ENCODE measurements at places on chromosomes 5 and 9.

GRCh38 chr9:26033336-26033735 lies 355.1 kb upstream of the TUSC1 start:
- no peak for DNase-seq

DNA sequence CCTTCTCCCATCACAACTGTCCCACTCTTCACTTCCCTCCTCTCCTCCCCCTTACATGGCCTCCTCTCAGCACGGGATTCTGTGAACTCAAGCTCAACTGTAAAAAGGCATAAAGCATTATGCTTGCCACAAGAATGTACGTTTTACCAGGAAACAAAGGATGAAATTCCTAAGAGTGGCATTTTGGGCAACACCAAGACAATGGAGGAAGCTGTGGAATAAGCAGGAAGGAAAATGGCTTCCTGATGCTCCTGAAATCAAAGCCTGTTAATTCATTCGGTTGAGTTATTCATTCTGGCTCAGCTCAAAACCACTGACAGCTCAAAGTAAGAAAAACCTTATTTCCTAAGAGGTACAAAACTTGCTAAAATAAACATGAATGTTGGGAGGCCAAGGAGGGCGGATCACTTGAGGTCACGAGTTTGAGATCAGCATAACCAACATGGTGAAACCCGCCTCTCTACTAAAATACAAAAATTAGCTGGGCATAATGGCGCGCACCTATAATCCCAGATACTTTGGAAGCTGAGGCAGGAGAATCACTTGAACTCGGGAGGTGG lies 40.8 kb upstream of the DMRT1 start:
- DNase-seq: no peak

DNA sequence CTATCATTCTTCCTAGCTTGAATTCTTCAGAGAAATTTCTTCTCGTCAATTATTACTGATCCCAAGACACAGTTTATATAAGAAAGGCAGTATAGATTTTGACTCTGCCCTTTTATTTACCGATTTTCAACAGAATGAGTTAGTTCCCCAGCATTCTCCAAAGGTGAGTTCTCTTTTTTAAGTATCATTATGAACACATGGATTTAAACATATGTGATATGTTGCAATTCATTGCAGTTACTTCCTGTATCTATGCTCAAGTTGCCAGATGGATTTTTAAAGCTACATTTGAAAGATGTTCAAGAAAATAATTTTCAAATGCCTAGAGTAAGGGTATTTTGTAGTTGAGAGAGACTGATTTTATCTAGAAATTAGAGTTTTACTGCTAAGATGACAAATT lies 8.4 kb downstream of the WDR41 start:
- no peak for DNase-seq

- no peak for DNase-seq
Measured at GRCh38 chr5:94884311-94884710, 265.8 kb downstream of the SLF1 start.

DNA sequence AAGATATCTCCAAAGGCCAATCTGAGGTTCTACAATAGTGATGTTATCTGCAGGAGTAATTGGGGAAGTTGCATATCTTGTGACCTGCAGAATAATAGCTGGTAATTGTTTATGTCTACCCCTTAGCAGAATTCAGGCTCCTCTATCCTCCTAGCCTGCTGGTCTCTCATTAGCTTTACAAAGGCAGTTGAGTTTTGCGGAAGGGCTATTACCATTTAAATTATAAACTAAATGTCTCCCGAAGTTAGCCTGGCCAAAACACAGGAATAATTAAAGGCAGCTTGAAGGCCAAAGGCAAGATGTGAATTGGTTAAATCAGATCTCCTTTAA lies 168.7 kb downstream of the TTC39B start:
- no peak for DNase-seq

DNA sequence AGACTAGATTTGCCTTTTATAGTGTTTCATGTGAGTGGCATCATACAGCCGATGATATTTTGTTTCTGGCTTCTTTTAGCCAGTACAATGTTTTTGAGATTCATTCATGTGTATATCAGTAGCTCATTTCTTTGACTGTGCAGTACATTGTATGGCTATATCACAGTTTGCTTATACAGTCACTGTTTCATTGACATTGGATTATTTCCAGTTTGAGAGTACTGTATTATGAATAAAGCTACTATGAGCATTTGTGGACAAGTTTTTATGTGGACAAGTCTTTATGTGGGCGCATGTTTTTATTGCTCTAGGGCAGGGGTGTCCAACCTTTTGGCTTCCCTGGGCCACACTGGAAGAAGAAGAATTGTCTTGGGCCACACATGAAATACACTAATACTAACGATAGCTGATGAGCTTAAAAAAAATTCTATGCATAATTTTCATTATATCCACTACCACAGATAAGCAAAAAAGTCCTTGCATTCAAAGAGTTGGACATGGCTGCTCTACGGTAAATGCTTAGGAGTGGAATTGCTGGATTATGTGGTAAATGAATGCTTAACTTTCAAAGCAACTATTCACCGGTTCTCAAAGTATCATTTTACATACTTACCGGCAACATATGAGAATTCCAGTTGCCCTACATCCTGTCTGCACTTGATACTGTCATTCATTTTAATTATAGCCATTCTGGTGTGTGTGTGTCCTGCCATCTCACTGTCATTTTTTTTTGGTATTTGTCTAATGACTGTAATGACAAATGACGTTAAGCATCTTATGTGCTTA lies 177.8 kb downstream of the RGS3 start:
- DNase-seq: no peak

- no peak for DNase-seq
Measured at GRCh38 chr5:101678481-101679193, 617.4 kb downstream of the SLCO4C1 start.

DNA sequence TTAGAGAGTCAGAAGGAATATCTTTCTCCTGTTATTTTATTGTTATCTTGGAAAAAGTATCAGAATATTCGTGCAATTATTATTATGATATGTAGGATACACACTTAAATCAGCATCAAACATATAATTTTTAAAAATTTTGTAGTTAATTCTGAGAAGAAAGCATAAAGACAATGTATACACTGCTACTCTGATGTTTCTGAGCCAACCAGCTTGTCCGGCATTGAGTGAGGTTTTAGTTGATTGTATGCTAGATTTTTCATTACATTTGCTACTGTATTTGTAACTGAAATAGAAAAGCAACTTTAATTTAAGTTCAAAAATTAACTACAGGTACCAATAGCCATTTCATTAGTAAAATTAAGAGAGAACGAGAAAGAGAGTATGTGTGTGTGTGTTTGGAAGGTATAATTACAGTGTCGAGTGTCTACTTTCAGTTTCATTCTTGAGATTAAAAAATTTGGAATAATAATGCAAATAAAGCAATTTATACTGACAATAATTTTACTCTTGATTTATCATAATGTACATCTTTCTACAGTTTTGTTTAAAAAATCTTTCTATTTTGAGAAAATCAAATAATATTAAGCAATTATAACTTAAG lies 160.4 kb upstream of the CDH12 start:
- DNase-seq: no peak

DNA sequence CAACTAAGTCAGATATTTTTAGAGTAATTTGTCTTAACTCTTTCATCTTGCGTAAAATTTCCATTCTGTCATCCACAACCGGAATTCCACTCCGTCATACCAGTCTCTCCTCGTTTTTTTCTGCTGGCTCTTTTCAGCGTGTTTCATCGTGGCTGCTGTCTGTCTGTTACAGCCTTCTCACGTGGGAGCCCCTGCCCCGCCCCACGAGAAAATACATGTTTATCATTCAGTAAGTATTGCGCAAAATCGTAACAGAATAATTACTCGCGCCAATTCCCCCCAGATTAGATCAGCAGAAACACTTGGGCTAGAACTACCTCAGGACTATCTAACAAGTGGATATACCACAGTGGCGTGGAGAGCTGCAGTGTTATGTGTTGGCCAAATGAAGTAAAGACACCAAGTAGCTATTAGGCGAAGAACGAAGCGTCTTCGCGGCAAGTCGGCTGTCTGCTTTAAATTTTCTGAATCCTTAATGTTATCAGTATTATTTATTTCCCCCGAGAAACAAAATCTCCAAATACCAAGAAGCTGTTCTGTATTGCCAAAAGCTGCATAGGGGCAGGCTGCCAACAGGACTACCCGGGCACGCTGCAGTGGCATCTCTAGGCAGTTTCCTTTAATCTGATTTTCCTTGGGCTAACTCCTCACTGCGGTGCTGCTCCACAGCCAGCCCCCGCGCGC lies 566 bp upstream of the FOCAD start:
- no peak for DNase-seq

DNA sequence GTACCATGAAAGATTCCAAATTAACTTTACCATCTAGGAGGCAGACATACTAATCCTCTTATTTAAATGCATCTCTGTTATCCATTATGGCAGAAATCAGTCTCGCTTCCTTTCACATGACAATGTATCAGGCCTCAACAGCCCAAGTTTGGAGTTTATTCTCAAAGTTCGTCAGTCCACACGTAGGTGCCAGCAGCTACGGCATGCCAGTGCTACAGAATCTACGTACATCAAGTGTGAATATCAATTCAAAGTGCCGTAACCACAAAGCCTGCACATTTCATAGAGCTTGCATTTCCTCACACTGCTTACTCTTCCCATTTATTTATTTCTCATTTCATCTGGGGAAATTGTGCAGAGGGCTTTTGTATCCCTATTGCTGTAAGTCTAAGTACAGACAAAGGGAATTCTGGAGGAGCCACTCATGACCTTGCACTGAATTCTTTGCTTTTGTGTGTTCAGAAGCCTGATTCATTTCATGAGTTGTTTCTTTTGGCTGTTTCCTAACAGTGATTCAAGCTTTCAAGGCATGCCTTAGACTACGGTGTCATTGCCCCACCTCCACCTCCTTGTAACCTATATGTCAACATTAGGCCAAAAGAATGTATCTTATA lies 10.0 kb downstream of the ENC1 start:
- no peak for DNase-seq

DNA sequence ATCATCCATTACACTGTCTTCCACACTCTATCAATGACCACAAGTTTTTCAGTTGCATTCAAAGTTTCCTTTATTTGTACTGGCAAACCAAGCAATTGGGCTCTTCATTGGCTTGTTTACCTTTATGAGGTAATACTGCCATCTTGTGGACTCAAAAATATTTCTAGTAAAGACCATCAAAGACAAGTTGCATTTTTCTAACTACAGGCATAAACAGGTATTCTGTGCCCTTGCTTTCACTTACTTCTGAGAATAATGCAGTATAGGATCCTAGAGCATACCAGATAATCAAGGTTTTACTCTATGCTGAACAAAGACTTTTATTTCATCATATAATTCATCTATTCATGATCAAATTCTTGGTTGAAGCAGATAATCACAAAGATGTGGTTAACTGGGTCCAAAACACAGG lies 173.7 kb upstream of the POU5F2 start:
- DNase-seq: no peak

GRCh38 chr5:10195301-10195700 lies 54.4 kb downstream of the ATPSCKMT start:
- DNase-seq: no peak

- no peak for DNase-seq
Measured at GRCh38 chr9:116656977-116657376, 30.1 kb upstream of the TRIM32 start.

DNA sequence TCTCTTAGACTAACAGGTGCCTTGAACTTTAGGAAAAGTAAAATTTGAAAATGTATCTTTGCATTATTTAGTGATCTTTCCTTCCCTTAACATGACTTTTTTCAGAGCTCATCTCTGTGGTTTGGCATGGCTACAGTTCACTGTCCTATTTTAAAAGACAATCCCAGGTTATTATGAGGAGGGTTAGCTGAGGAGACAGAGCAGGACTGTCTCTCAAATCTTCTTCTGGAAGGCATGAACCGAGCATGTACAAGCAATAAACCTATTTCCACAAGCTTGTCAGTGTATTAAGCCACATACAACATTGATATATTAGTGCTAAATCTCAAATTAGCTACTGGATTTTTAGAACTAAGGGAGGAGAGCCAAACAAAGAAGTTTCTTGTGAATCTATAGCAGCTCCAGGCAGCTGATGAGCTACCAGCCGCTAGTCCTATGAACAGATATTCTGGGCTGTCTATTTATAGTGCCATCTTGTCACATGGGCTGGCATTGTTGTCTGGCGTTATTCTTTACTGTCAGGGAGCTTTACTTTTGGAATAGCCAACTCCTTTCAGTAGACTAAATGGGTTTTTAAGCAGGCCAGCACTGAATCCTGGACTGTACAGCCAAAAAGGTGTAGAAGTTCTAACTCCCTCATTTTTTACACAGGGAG lies 171.2 kb upstream of the ACTBL2 start:
- DNase-seq: no peak

DNA sequence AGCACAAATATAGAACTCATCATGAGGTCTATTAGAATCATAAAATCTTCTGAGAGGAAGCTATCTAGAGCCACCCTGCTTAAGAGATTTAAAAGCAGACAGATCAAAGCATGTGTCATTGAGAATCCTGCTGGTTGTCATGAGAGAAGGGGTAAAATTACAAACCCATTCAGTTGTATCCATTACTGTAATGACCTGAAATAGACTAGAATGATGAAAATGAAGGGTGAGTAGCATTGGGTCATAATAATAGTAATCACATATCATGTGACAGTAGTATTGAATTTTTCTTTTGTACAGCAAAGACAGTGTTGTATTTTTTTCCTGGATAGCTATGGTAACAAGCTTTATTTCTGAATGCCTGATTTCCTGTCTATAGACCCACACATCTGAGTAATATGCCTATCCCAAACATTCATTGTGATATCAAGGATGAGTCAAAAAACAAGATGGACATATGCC lies 149.0 kb downstream of the PDE4D start:
- DNase-seq: no peak

GRCh38 chr5:156221816-156222215 lies 105.1 kb upstream of the SGCD start:
- no peak for DNase-seq

DNA sequence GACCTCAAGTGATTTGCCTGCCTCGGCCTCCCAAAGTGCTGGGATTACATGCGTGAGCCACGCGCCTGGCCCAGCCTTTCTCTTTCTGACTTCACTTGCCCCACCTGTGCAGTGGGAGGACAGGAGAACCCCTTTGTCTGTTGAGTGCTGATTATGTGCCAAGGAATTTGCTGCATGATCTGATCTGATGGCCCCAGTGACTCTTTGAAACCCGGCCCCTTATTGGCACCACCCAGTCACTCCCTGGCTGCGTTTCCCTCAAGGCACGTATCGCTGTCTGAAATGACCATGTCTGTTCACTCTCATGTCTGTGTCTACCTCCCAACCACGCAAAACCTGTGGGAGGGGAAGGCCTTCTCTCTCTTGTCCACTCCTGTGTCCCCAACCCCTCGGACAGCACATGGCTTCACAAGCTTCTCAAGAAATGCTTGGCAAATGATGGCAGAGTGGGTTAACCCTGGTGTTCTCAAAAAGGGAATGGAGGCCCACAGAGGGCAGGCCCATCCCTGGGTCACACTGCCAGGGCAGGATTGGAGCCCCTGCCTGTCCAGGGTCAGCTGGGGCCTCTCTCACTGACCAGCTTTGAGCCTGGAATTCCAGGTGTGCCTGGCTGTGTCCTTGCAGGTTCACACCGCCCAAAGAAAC lies 21.9 kb downstream of the NEK6 start:
- no peak for DNase-seq

- DNase-seq: no peak
Measured at GRCh38 chr9:82991671-82992070, 71.3 kb downstream of the RASEF start.

GRCh38 chr9:105198023-105198422 lies 46.4 kb upstream of the SLC44A1 start:
- no peak for DNase-seq

GRCh38 chr5:165185716-165186115 lies 1680.3 kb downstream of the MAT2B start:
- DNase-seq: no peak
